ENCODE measurements at places on chromosomes 13 and 19. TPM values are rescaled to one million over a fixed set of nuclear protein-coding genes. Genes with fewer than 3 reads are reported as not detected.

The ZNF813 gene
- 4.4 TPM for total RNA-seq

The NALCN gene
- not detected for total RNA-seq

The ZIC2 gene
- 10.9 TPM for total RNA-seq

The MISP3 gene
- total RNA-seq: 0.29 TPM

The PPP1R37 gene
- total RNA-seq: 30.6 TPM

The ZNF724 gene
- total RNA-seq: 22.1 TPM

The DCT gene
- total RNA-seq: 0.29 TPM

The ZNF763 gene
- not detected for total RNA-seq

The C13orf46 gene
- total RNA-seq: not detected

The CERS1 gene
- 0.45 TPM for total RNA-seq

The PSG2 gene
- total RNA-seq: not detected

The ADGRL1 gene
- total RNA-seq: 2.3 TPM

The THAP8 gene
- 0.54 TPM for total RNA-seq

The GPR12 gene
- not detected for total RNA-seq

The CCDC70 gene
- not detected for total RNA-seq

The EHD2 gene
- 9.7 TPM for total RNA-seq

The ZNRF4 gene
- total RNA-seq: not detected

The CGB1 gene
- total RNA-seq: not detected

The F2RL3 gene
- total RNA-seq: 7.0 TPM

Data from Daoy (cell line).